ENCODE measurements at places on chromosomes 12 and 14.

DNA sequence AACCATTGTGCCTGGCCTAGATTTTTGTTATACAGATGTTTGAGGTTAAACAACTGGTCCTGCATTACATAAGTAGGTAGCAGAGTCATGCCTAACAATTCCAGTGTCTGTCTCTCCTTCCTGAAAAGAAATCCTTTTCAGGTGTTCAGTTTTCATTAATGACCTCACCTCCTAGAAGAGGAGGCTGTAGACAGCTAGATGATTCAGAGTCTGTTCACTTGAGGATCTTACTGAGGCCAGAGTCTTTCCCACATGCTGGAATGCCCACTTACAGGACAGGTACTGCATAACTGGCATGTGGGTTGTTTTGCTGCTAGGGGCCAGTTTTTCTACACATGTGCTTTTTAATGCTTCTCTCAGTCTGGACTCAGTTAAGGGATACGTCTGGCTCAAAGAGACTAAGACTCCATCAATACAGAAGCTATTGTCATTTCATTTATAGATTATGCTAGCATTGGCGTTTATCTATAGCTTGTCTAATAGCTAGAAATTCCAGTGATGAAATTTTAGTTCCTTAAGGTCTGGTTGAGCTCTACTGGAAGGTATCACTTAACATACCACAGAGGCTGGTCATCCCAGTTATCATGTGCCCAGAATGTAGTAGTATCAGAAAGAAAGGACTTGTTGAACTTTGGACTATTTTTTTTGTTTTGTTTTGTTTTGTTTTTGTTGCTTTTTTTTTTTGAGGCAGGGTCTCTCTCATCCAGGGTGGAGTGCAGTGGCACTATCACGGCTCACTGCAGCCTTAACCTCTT is 206.4 kb downstream of the ERC1 start:
- DNase-seq: peak; percentile 41

DNA sequence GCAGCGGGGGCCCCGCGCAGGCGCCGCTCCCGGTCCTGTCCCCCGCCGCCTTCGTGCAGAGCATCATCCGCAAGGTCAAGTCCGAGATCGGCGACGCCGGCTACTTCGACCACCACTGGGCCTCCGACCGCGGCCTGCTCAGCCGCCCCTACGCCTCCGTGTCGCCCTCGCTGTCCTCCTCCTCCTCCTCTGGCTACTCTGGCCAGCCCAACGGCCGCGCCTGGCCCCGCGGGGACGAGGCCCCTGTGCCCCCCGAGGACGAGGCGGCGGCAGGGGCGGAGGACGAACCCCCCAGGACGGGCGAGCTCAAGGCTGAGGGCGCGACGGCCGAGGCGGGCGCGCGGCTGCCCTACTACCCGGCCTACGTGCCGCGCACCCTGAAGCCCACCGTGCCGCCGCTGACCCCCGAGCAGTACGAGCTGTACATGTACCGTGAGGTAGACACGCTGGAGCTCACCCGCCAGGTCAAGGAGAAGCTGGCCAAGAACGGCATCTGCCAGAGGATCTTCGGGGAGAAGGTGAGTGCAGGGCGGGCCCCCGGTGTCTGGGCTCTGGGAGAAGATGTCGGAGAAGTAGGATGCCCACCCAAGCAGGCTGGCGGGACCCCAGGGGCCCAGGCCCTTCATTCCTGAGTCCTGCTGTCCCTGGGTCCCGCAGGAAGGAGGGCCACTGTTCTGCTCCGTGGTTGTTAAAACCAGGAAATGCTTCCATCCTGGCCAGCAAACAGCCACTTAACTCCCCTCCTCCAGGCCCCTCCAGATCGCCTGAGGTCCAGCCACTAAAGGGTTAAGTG is 48.4 kb downstream of the PHETA1 start:
- DNase-seq: no peak

DNA sequence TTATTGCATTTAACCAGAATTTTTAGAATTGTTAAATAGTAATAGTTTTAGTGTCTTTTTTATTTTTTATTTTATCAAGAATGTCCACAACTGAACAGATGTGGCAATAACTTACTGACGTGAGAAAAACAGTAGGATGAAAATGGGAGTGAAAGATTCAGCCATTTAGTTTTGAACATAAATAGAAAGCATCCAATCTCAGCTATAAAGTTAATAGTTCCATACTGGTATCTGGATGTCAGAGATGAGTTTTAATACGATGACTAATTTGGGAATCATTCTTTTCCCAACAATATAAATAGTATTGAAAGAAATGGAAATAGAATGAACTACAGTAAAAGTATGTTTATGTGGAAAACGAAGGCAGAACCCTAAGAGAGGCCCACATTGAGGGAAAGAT is 159.4 kb downstream of the EPS8 start:
- peak; percentile 69 for DNase-seq

GRCh38 chr14:73878436-73878835 is 8.2 kb upstream of the ZNF410 start:
- no peak for DNase-seq

DNA sequence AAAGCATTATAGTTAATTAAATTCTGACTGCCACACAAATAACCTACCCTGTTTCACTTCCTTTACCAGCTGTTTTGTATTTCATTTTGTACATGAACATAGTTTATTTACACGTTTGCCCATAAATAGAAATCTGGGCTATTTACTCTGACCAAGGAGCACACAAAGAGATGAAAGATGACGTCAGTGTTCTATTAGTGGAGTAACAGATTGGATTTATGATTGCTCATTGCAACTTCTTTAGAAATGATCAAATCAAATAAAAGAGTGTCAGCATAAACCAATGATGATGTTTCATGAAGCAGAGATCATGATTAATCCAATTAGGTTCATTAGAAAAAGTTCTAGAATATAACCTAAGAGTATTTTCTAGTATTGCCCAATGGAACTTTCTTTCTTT is 12.0 kb upstream of the RTL1 start:
- no peak for DNase-seq

DNA sequence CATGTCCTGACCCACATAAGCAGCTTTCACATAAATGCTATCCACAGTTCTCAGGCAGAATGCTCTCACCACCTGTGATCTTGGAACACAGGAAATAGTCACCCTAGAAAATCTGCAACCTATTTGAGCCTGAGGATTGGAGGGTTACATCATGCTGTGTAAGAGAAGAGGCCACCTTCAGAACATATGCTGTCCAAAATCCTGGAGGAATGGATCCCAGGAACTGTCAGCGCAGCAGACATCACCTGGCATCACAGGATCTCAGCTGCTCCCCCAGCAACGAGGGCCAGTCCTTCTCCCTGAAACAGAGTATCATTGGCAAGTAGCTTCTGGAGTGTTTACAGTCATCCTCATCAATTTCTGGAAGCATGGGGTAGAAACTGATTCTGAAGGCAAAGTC is 63.2 kb upstream of the LTA4H start:
- no peak for DNase-seq

DNA sequence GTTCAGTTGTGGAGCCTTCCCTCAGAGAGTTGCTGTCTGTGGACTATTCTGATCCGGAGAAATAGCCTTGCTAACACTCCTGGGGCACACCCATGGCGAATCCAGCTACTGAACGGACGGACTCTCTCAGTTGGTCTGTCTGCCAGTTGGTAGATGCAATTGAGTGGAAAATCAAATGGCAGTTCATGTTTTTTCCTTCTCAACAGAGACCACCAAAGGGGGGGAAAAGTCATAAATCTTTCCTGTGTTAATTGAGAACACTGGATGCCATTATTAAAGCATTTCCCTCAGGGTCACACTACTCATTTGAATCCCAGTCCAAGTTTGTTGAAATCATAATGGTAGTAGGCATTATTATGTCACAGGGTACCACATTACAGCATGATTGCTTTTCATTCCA is 354.3 kb upstream of the FAR2 start:
- DNase-seq: no peak

- peak; percentile 3 for DNase-seq
These were observed 36.6 kb downstream of the SFSWAP start for GRCh38 chr12:131747276-131748177.

DNA sequence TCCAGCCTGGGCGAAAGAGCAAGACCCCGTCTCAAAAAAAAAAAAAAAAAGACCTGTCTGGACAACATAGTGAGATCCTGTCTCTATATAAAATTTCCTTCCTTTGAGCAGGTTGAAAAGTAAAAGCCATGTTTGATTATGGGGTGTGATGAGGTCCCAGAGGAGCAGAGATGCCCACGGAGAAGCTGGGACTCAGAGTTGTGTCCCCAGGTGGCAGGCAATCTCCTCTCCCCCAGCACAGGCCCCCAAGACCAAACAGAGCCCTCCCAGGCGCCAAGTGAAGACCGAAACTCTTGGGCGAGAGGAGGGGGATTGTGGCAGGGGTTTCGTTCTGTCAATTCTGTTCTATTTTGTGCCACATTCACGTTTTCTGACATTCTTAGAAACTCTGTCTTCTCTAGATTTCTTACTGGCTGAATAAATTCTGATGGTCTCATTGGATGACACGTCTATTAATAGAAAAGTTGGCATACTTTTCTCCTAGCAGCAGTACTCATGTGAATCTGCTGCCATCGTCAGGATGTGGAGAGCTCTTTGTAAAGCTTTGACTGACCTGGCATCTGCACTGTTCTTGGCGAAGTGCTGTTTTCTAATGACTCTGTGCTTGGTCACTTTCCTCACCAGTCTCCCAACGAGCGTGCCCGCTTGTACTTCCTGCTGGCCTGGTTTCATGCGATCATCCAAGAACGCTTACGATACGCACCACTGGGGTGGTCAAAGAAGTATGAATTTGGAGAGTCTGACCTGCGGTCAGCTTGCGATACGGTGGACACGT is 43.4 kb downstream of the HSP90AA1 start:
- DNase-seq: no peak
